Coronary artery (tissue), 2 donors: ENCODE measurements at places on chromosomes 6 and 20.

DNA sequence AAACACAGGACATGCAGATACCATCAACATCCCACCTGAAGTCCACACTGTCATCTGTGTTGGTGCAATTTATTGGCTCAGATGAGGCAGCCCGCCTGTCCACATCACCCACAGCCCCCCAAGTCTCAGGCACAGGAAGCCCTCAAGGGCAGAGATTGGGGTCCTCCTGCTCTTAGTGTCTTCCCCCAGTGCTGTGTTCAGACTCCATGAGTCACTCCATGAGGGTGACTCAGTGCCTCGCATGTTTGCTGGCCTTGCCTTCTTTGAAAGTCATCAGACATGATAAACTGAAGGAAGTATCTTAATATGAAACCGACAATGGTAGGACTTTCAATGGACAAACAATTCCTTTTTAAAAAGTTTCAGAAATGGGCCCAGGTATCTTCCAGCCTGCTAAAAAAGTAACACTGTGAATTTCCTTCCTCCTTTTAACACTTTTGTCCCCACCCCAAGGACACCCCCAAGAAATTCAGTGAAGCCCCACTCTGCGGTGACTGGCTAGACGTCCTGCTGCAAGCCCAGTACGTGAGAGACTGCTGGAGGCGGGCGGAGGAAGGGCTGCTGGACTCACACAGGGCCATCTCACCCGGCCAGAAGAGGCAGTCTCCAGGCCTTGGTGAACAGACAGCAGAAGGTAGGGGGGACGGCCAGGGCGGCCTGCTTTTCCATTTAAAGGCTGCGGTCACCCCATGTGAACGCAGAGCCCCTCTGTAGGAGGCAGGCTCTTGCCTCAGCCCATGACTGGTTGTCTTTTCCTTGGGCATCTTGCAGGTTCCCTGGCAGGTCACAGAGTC lies 43.0 kb upstream of the KCNK16 start:
- DNase-seq, result peak; percentile 57

DNA sequence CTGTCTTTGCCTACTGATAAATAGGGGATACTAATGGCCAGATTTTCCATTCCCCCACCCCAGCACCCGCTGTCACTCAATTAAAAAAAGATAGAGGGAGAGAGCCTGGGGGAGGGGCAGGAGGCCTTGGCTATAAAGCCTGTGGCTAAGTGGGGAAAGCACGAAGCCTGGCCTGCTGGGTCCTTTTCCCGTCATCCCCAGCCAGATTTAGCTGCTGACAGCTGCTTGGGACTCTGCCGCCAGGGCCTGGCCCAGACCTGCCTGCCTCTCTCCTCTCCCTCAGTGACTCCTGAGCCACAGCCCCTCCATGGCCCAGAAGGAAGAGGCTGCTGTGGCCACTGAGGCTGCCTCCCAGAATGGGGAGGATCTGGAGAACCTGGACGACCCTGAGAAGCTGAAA lies at the start of gene APOBEC2:
APOBEC2 (plus strand) TSS at position 162 of the 400 bp plus-strand sequence; CDS start at position 308, 146 bp downstream.
- no peak for DNase-seq

- DNase-seq, result no peak
Observed at GRCh38 chr6:14505401-14505800, 387.8 kb downstream of the CD83 start.

DNA sequence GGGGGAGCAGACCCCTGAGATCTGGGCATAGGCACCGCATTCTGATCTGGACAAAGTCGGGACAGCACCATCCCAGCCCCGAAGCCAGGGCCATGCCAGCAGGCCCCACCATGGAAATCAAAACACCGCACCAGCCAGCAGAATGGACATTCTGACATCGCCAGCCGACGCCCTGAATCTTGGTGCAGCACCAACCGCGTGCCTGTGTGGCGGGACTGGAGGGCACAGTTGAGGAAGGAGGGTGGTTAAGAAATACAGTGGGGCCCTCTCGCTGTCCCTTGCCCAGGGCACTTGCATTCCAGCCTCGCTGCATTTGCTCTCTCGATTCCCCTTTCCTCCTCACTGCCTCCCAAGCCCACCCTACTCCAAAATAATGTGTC lies 2.0 kb downstream of the NNAT start:
- DNase-seq, result peak; percentile 26

GRCh38 chr20:35034145-35034544 lies 58.5 kb downstream of the TRPC4AP start:
- no peak for DNase-seq

DNA sequence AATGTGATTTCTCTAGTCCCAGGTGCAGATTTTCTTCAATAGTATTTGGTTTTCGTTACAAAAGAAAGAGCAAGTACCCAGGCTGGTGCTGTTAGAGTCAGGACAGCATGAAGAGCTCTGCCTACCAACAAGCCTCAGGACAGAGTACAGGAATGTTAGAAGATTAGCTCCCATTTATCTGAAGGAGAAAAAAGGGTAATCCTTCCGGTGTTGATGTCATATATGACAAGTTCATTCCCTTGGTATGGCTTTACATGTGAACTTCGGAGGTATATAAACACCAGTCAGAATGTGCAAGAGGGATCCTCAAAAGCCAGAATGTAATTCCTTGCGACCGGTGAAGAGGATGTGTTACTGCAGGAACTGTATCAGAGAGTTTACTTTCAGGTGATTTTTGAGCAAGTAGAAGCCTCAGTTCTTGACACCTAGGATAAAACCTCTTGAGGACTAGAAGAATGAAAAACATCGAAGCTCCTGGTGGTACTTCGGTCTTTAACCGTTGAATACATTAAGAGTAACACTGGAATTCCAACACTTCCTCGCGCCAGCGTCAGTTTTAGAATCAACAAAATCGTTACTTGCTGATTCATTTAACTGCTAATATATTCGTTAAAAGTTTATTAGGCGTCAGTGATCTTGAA lies 194.2 kb upstream of the ZNF184 start:
- DNase-seq, result no peak

DNA sequence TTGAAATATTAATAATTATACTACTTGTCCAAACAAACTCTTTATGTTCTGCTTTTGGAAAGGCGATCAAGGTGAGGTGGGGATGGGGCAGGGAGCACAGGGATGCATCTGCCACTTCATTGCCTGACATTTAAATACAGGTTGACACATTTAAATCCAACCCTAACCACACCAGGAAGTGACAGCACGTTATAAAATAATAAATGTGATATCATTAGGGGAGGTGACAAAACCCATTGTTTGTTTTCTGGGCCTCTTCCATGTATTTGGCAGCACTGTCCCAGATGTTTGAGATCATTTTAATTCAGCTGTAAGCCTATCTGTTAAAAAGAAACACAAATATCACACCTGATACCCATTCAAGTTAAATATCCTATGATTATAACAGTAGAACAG lies 342.4 kb upstream of the ARID1B start:
- no peak for DNase-seq

DNA sequence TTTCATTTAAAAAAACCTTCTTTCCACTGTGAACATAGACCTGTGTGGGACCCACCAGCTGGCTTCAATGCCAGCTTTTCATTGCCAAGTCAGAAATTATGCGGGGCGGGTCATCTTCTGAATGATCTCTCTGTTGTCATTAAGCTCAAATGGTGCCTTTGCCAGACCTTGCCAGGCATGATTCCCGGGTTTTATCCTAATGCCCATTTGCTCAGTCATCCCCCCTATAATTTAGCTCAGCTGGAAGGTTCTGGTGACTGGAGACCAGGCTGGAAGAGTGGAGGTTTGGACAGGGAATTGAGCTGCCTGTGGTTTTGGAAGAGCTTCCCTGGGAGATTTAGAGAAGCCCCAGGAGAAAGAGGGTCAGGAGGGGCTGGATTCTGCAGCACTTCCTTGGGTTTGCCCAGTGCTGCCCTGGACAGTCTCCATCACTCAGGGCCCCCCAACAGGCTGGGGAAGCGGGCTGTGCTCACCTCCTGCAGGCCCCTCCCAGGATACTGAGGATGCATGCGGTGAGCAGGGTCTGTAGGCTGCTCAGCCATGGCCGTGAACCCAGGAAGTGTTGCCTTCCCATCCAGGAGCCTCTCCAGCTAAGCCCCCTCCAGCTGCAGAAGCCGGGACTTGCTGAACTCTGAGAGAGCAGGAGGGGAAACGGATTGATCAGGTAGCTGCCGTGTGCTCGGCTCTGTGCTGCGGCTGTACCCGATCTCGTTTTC lies 273.0 kb downstream of the CDH4 start:
- no peak for DNase-seq

DNA sequence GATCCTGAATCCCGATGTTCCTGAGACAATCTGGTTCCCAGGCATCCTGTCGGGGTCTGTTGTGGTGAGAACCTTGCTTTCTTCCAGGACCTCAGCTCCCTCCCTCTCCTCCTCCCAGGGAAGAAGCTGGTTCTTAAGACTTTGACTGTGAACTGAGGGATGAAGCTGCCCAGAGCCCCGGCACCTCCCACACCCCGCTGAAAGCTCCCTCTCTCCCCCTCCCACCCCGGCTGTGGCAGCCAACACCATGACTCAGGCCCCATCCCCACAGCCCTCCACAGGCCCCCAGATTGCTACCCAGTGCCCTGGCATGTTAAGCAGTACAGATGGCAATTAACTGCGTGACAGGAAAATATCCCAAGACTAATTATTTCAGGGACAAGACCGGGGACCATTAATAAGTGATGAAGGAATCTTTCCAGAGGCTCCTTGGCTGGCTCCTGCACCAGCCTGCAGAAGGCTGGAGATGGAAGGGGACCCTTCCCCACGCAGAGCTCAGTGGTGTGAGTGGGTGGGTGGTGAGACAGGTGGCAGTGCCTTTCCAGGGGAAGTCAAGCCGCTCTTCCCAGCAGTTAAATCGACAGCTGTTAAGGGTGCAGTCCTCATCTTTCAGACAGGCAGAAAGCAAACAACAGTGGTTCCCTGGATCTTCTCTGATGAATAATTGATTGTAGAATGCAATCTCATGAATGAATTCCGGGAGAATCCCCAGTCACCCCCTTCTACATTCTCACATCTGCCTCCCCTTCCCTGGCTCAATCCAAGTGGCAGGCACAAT lies 237.9 kb downstream of the LRFN2 start:
- DNase-seq, result peak; percentile 45

DNA sequence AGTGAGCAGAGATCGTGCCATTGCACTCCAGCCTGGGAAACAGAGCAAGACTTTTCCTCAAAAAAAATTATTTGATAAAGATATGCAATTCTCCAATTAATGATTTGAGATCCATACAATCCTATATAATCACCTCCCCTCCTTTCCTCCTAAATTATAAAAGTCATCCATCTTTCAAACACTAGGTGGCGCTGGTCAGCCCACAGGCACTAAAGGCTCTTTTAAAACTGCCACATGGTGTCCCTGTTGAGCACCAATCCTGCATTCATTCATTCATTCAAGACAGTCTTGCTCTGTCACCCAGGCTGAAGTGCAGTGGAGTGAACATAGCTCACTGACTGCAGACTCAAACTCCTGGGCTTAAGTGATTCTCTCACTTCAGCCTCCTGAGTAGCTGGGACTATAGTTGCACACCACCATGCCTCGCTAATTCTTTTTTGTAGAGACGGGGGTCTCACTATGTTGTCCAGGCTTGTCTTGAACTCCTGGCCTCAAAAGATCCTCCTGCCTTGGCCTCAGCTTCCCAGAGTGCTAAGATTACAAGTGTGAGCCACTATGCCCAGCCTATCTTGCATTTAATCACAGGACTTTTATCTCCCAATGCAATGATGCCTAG lies 58.7 kb upstream of the SLC2A12 start:
- DNase-seq, result no peak

DNA sequence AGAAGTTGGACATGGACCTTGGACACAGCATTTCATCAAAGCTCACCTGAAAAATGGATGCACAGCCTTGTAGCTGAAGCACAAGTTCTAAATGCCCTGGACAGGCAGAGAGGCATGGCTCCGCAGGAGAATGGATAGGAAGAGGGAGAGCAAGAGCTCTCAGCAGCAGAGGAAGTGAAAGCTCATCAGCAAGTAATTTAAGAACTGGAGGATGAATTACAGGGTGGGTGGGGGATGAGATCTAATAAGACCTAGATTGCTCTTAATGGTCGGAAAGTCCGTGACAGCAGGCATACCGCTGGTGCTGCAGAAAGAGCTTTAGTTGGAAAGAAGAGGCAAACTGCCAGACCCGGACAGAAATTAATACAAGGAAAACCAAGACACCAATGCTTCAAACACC lies 37.3 kb upstream of the SAYSD1 start:
- no peak for DNase-seq

DNA sequence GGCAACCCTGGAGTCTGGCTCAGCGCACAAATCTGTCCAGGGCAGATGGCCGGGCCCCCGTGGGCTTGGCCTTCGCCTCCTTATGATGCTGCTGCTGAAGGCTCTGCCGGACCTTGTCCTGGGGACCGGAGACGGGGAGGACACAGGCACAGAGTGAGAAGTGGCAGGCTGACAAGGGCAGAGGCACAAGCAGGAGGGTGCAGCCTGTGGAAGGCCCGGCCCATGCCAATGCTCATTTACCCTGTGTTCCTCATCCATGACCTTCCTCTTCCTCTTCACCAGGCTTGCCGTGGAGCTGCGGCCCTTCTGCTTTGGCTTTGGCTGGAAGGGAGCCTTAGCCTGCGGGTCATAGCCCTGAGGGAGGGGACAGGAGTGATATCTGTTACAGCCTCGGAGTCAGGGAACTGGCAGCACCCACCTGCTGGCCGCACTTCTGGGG lies 2.4 kb downstream of the B3GALT4 start:
- DNase-seq, result no peak

GRCh38 chr6:38847497-38847896 lies 132.4 kb downstream of the DNAH8 start:
- no peak for DNase-seq

DNA sequence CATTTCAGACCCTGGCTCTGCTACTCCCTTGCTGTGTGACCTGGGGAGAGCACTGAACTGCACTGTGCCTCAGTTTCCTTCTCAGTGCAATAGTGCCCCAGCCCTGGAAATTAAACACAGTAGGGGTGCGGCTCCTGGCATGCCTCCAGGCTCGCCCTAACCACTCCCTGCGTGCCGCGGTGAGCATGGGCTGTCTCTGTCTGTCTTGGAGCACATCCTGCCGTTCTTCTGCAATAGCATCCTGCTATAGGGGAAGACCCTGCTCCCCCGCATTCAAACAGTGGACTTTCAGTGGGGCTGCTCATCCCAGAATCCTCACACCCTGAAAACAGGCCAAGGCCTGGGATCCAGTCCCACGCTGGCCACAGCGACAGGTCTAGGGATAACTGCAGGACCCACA lies 129.5 kb downstream of the FOXC1 start:
- DNase-seq, result no peak

DNA sequence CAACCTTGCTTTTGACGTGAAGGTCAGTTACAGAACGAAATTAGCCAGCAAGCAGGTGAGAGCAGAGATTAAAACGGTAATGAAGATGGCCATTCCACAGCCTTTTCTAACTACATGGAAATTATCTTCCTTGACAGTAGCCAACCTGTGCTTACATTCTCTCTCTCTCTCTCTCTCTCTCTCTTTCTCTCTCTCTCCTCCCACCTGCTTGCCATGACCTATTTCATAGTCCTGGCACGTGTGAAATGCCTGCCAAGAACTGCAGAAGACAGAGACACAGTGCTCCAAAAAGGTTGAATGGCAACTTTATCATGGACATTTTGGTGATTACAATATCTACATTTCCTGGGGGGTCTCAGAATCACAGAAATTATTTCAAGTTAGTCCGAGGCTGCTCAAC lies 38.5 kb upstream of the SALL4 start:
- no peak for DNase-seq

GRCh38 chr6:33610067-33610466 lies 11.1 kb upstream of the ITPR3 start:
- DNase-seq, result no peak
